Urinary bladder (tissue), 4 donors: ENCODE measurements at places on chromosomes 3 and 15.

- no peak for DNase-seq
These were observed 7.1 kb downstream of the THRB start for GRCh38 chr3:24487325-24488262.

DNA sequence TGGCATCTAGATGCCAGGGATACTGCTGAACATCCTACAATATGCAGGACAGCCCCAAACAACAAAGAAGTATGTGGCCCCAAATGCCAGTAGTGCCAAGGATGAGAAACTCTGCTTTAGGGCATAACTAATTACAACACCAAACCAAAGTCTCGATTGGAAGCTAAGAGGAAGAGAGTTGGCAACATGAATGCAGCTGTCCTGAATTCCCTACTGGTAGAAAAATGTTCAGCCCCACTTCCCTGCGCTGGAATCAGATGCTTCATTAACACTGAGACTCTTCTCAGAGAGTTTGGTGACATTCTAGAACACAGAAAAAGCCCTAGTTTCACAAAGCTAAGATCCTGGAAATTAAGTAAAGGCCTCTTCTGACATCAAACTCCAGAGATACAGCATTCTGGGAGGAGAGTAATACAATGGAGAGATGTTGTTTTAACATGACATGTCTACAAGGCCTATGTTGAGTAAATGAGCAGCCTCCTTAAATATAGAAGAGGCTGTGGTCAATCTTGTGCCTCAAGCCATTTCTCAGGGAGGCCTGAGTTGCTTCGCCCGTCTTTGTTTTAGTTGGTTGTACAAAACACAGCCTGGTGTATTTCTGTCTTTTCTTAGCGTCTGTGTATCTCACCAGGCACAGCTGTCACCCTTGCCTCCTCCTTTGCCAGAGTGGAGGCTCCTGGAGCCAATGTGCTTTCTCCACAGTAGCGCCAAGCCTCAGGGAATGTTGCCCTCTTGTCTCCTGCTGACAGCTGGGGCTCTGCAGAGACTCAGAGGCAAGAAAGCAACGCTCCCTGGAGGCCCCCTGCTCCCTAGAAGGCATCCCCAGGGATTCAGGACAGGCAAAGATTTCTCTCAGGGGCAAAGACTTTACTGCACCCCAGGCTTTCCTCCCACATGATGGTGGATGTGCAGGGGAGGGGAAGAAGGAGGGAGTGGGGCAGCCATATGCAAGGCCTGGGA is 25.1 kb upstream of the CTNNB1 start:
- DNase-seq, result no peak

- no peak for DNase-seq
These were observed 67.9 kb downstream of the CYFIP1 start for GRCh38 chr15:22912256-22912655.

- no peak for DNase-seq
These were observed 207.7 kb upstream of the TPM1 start for GRCh38 chr15:62834686-62835329.

- DNase-seq, result no peak
These were observed 533.1 kb upstream of the NAALADL2 start for GRCh38 chr3:174325834-174326700.

GRCh38 chr3:173869766-173870165 is 472.2 kb downstream of the NLGN1 start:
- no peak for DNase-seq

DNA sequence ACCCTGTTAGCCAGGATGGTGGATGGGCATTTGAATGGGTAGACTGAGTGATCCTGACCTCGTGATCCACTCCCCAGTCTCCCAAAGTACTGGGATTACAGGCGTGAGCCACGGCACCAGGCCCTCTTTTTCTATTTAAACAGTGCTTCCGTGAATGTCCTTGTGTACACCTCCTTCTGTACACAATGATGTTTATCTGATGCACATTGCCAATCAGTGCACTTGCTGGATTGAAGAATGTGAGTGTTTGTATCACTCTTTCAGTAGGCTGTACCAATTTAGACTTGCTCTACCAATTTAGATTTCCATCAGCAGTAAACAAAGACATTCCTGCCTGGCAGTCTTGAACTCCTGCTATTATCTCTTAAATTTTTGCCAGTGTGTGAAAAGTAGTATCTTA is 8.9 kb upstream of the ZNF619 start:
- no peak for DNase-seq

- no peak for DNase-seq
These were observed 28.4 kb downstream of the ANKRD28 start for GRCh38 chr3:15769256-15769915.

DNA sequence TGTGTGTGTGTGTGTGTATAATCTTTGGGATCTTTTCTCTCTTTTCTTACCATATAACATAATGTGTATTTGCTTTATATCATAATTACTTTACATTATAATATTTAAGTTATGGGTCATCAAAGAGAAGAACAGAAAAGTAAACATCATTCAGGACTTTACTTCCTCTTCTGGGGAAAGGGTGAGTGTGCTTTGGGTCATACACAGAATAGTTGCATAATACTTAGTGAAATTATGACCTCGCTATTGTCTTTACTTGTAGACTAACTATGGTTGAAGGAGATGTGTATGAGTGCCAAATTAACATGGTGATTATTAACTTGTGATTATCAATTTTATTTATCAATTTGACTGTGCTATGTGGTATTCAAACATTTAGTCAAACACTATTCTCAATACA is 1086.9 kb downstream of the DIPK2A start:
- no peak for DNase-seq

DNA sequence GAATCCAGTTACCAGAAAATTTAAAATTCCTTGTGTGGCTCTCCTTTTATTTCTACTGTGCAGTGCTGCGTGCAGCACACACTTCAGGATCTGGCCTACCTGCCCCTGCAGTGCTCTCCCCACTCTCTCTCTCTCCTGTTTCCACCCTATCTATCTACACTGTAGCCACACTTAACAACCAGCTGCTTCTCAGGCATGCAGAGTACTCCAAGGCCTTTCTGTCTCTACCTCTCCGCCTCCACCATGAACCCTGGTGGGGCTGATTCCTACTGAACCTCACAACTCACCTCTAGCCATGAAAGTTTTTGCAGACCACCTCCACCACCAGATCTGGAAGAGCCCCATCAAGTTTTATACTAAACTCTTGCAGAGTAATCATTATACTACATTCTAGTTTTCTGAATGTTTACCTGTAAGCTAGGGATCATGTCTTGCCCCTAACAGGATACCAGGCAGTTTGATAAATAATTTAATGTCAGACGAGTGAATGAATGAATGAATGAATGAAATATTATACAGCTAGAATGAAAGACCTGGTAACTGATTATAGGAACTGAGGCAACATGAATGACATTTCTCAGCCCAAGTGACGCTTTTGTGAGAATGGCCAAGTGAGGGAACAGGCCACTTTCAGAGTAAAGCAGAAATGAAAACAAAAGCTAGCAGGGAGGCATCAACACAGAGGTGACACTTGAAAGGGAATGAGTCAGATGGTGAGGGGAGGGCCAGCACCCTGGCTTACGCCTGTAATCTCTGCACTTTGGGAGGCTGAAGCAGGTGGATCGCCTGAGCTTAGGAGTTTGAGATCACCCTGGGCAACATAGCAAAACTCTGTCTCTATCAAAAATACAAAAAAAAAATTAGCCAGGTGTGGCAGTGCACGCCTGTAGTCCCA is 363.5 kb downstream of the FOXP1 start:
- no peak for DNase-seq

DNA sequence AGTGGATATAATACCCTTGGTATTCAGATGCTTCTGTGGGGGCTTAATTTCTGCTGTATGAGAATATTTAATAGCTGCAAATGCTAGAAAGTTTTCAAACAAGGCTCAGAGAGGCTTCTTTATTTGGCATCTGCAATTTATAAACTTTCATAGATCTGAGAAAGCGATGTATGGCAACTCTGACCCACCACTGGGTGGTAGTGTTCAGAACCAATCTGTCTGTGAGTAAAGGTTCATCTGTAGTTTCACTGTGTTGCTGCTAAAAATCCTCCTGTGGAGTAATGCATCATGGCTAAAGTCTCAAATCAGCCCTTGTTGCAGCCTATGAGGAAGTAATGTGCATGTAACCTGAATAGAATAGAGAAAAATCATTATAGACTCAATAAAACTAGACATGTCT is 47.4 kb downstream of the CLSTN2 start:
- no peak for DNase-seq

- DNase-seq, result no peak
These were observed 131.9 kb downstream of the FAM43A start for GRCh38 chr3:194817592-194817930.

- no peak for DNase-seq
These were observed 152.4 kb upstream of the DPH6 start for GRCh38 chr15:35698331-35698730.

- no peak for DNase-seq
These were observed 976 bp downstream of the ATP2B2 start for GRCh38 chr3:10504171-10505049.

DNA sequence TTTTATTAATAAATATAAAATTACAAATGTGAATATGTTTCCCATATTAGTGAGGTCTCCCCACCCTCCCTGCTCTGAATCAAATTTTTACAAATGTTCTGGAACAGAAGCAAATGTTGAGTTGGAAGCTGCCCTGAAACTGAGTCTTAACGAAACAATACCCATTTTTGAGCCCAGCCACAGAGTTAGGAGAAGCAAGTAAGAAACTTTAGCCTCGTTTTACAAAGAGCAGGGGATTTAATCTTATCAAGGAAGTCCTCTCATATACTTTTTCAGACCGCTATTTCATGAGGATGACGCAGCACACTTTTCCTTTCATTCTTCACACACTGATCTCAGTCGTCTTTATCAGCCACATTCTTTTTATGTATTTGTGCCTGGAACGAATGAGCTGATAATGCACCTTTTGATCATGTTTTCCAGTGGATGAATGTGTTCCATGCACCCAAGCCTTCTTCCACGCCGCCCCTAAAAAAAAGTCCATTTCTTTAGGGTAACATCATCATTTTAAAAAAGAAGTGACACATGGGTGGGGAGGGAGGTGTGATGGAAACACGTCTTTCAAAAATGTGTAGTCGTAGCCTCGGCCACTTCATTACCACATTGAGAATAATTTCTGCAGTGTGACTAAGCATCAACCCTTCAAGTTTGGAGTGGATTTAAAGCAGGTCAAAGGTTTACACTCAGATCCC is 48.1 kb downstream of the SETMAR start:
- no peak for DNase-seq

DNA sequence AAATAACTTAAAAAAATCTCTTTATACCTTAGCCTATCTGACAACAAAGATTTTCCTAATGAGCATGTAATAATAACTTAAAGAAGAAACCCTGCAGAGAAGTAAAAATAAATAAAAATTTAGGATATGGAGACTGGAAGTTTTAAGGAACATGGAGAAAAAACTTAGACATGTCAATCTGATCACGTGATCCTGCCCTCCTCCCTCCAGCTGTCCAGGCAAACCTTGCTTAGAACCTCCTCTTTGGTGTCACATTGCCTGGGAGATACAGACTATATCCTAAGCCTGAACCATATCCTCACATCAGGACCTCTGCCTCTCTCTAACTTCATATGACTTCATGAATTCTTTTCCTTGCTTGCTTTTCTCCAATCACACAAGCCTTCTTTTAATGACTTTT is 275.5 kb downstream of the CNTN3 start:
- no peak for DNase-seq

DNA sequence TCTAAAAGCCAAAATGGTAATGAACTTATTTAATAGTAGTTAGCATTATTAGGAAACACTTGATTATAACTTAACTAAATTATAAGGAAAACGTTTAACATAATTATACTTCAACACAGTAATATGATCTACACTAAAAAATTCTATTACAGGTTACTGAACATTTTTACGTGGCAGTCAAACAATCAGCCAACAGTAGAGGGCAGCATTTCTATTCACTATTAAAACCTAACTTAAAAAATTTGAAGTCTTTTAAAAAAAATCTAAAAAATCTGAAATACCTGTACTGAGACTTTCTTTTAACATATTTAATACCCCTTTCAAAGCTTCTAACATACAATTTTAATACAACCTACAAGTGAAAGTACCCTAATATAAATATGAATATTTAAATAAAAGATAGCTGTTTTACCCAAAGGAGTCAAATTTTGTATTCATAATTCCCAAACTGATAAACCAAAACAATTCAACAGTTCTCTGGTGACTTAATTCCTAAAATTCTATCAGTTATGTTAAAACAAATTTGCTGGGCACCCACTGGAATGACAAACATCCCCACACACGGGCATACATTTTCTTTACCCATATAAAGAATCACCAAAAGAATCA is 41.5 kb downstream of the DLG1 start:
- DNase-seq, result peak; percentile 25

GRCh38 chr3:138549179-138549977 is 44.7 kb downstream of the CEP70 start:
- no peak for DNase-seq

DNA sequence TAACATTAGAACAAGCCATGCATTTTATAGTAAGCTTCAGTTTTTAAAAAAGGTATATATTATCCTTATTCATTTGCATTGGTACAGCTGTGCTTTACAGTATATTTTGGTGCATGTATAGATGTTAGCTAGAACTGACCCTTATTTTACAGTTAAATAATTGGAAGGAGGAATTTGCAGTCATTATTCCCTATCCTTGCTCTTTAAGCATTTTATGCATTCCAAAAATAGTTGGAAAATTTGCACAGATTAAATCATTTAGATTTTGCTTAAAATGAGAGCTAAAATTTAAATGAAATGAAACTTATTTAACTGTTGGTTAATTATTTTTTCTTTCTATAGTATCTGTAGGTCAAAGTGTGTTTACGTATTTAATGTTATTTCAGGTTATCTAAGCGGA is 667.1 kb downstream of the NAALADL2 start:
- DNase-seq, result no peak

GRCh38 chr3:58657036-58657520 is 9.5 kb downstream of the FAM3D start:
- DNase-seq, result no peak

- DNase-seq, result peak; percentile 40
These were observed 586 bp downstream of the TM4SF1 start for GRCh38 chr3:149376718-149377407.

DNA sequence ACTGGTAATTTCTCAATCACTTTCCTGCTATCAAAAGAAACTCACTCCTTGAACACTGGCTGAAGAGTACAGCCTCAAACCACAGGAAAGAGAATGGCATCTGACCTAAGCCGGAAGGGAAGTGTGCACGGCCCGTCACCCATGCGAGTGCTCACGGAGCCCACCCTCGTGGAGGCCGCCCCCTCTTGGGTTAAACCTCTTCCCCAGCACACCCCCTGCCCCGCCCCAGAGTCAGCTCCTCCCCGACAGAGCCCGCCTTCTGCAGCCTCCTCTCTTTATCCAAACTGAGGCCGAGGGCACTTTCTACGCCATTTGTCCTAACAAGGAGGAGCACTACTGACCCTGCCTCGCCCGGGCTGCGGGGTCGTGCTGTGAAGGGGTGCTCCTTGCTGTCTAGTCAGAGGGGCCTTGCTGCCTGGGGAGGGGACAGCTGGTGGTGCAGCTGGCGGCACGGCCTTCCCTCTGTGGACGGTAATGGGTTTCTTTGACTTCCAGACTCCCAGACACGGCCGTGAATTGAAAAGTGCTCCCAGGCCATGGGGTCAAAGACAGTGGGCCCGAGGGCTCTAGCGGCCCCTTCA is 137.7 kb downstream of the NSMCE3 start:
- DNase-seq, result no peak
